ENCODE measurements at places on chromosomes 6 and 20.

- DNase-seq, result no peak
Measured at GRCh38 chr6:36662827-36663256, 15.7 kb upstream of the CDKN1A start.

DNA sequence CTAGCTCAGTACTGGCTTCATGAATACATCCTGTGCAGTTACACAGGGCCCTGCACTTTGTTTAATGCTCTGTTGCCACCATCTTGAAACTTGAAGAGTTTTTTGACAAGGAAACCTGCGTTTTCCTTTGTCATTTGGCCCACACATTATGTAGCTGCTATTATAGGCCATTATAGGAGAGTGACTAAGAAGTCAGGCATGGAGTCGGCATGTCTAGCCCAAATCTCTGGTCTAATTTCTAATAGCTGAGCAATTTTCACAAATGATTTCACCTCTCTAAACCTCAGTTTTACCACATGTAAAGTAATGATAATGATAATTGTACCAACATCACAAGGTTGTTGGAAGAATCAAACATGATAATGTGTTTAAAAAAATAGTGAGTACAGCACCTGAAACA, 67.1 kb upstream of the MYLIP start:
- no peak for DNase-seq

DNA sequence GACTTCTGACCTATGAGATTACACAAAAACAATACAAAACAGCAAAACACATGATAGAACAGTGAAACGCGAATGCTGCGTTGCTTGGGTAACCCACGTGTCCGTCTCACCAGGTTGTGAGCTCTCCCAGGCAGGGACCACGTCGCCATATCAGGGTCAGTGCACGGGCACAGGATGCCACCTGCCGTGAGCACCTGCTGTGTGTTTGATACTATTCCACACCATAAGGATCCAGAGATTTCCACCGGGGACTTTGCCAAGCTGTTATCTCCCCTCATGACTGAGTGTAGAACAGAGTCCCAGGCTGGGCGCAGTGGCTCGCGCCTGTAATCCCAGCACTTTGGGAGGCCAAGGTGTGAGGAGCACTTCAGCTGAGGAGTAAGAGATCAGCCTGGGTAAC, 288.0 kb downstream of the BMP7 start:
- no peak for DNase-seq

- DNase-seq, result no peak
Measured at GRCh38 chr20:57393321-57394120, 2.3 kb downstream of the RBM38 start.

- no peak for DNase-seq
Measured at GRCh38 chr6:150659046-150659763, 59.5 kb downstream of the PLEKHG1 start.

DNA sequence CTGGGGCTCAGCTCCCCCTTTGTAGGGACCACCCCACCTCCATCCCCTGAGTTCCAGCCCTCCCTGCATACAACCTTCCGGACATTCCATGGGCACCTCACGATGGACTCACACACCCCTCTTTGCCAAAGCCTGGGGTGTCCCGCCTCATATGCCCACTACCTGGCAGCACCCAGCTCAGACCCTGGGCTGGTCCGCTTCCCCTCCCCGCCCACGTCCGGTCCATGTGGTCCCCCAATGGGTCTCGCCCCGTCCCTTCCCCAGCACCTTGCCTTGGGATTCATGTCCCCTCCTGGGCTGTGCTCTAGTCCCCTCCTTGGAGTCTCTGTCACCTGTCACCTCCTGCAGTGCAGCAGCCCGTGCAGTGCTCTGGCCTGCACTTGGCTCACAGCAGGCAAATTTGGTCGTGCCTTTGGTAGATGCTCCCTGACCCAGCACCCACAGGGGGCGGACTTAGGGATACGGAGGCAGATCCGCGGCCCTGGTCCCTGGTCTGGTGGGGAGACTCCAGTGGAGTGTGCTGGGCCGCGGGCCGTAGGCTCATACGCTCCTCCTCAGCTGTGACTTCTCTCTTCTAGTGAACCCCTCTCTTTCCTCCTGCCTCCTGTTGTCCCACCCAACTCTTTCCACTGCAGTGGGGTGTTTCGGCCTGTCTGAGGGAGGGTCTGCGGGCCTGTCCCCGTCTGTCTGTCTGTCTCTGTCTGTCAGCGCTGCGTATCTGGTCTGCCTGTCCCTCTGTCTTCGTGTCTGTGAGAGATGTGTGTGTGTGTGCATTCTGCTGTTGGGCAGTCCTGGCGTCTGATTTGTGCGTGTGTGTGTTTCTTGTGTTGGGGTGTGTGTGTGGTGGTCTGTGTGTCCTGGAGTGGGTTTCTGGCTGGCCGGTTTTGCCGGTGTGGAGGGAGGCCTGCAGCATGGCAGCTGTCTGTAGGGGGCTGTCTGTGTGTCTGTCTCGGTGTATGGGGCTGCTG, 69.5 kb downstream of the SRC start:
- DNase-seq, result no peak

DNA sequence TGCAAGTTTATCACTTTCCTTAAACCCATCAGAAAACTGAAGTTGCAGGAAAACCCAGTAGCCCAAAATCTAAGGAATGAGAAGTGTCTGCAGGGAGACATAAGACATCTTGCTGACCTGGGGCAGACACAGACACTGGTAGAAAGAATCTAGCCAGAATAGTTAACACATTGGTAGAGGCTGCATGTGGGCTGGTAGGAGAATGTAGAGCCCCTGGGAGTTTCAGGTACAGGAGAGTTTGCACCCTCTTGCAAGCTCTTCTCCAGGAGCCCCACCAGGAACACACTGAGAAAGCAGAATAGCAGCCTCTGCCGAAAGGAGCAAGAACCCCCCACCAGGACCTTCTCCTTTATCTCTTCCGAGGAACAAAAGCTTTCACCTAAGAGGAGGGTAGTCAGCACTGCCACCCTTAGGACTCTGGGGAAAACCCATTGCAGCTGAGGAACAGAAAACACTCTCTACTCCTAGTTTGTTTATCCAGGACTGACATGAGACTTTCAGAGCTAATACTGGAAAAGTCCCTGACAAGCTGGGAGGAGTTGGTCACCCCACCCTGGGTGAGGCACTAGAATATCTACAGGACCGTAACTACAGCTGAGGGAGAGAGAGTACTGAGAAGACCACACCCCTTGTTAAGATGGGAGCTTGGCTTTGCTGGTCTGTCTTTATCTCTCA, 10.5 kb upstream of the OGFRL1 start:
- no peak for DNase-seq

DNA sequence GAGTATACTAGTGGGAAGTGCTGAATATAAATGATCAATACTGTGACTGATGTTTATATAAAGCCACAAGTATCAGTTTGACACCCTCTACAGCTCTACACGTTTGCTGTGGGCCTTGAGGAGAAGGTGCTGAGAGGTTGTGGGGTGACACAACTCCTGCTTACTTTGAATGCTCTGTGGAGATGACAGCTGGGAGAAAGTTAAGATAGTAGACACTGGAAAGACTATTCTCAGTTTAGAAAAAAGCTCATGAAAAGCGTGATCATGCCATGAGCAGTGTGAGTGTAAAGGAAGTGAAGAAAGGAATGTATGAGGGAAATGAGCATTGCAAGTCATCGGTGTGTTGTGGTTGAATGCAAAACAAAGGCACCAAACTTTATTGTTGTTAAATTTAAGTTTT, 215.8 kb downstream of the UTRN start:
- no peak for DNase-seq

DNA sequence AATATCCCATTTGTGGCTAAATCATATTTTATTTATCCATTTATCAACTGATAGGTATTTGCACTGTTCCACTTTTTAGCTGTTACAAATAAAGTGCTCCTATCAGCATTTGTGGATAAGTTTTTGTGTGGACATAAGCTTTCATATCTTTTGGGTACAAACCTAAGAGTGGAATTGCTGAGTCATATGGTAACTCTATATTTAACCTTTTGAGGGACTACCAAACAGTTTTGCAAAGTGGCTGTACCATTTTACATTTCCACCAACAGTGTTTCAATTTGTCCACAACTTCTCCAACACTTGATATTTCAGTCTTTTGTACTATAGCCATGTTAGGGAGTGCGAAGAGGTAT, 23.6 kb upstream of the ECHDC1 start:
- DNase-seq, result no peak

- peak; percentile 11 for DNase-seq
Measured at GRCh38 chr20:63315731-63316491, 22.9 kb downstream of the COL20A1 start.

- no peak for DNase-seq
Measured at GRCh38 chr6:69719602-69720193, 77.1 kb downstream of the LMBRD1 start.

DNA sequence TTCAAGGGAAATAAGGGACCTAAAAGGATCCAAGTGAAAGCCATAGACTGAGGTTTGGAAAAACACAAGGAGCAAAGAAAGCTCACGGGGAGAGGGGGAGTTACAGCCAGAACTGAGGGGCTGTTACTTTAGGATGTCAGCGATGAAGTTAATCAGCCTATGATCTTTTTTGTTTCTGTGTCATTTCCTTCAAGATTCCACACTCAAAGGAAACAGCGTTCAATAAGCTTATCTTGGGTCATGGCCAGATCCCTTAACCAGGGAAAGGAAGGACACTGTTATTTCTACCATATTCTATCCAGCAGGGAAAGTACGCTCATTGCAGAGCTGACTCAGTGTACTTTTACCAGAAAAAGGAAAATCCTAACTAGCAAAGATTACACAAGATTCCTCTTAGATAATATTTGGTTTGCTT, 132.8 kb downstream of the PFDN4 start:
- DNase-seq, result no peak

DNA sequence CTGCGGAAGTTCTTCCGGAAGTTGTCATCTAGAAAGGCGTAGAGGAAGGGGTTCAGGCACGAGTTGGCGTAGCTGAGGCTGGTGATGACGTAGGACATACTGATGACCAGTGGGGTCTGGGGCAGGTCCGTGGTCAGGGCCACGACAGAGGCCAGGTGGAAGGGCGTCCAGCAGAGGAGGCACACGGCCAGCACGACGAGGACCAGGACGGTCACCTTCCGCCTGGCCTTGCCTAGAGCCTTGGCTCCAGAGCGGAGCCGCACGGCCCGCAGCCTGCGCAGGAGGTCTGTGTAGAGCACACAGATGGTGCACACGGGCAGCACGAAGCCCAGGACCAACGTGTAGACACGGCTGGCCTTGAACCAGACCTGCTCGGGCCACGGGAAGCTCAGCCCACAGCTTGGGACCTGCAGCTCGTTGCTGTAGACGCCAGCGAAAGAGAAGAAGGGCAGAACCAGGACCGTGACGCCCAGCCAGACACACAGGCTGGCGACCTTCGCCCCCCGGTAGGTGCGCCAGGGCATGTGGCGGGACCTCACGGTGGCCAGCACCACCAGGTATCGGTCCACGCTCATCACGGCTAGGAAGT, 1.4 kb downstream of the NPBWR2 start:
- peak; percentile 11 for DNase-seq

GRCh38 chr6:15401120-15401519, 155.3 kb downstream of the JARID2 start:
- DNase-seq, result no peak

DNA sequence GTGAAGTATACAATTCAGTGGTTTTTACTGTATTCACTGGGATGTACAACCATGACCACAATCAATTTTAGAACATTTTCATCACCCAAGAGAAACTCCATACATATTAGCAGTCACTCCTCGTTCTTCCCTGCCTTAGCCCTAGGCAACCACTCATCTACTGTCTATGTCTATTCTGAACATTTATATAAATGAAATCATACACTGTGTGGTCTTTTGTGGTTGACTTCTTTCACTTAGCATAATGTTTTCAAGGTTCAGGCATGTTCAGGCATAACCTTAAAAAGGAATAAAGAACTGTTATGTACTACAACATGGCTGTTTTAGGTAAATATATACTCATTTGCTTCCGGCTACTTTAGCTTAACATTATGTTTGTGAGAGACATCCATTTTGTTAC, 37.3 kb downstream of the BLTP3A start:
- no peak for DNase-seq

DNA sequence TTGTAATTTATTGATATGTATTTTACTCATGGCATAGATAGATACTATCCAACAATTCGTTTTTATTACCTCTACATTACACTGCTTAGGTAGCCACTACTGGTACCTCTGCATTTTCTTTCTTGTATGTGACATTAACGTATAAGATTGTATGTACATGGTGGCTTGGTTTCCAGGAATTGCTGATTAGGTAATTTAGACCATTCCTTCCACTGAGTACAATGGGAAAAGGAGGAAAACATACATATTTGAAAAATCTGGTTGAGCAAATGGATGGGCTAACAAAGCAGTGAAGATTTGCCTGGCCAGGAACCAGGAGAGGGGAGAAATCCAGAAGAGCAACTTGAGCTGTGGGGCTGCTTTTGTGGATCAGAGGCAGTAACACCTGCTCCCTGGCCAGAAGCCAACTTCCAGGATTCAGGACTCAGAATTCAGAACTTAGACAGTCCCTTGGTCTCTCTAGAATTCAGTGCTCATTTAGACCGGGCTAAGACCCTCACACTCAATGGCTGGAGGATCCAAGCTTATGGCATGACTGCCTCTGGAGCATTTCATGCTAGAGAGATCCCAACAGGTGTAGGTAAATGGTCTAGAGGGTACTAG, 17.9 kb upstream of the MICB start:
- no peak for DNase-seq

GRCh38 chr20:54231036-54231435, 23.1 kb downstream of the PFDN4 start:
- DNase-seq, result no peak

GRCh38 chr6:37104824-37105147, 65.2 kb upstream of the PIM1 start:
- DNase-seq, result no peak

GRCh38 chr6:99016355-99016754, 68.6 kb upstream of the FBXL4 start:
- no peak for DNase-seq

GRCh38 chr20:52972965-52973819, 1.0 kb downstream of the TSHZ2 start:
- peak; percentile 54 for DNase-seq

DNA sequence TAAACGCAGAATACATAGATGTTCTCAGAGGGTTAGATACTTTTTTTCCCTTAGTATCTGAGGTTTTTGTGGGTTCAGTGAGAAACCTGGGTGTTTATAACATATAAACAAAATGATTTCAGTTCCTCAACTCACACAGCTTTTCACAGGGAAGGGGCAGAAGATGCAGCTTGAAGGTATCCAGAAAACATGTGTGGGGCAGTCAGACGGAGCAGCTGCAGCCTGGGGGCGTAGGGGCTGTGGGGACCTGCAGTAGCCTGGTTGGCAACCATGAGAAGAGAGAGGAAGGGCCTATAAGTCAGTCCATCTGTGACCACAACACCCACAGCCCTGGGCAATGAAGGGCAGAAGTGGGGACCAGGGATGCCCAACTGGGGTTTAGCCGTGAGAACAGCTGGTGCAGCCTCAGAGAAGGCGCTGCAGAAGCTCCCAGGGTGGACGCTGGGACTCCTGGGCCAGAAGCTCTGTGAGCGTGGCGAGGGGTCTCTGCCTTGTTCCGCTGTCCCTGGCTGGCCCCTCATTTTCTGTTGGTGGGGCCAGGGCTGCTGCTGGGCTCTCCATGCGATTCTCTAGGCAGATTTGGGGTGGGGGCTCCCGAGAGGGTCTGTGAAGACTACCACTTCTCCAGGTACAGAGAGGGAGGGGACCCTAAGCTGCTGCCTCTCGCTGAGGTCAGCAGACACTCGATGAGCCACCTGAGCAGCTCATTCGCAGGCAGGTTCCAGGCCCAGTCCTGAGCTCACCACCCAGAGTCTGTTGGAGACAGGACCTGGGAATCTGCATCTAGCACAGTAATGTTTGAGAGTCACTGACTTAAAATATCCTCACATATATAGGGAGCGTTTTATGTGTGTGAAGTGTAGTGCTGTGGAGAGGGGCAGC, 181.2 kb downstream of the ZDHHC14 start:
- DNase-seq, result no peak

Data from activated T-cell treated with anti-CD3 and anti-CD28 coated beads, Interleukin-2, amount 50 U/mL, for 1 hour (primary cell).